Effector memory CD8-positive, alpha-beta T cell (primary cell): ENCODE measurements at places on chromosomes 7 and 10.

- no peak overlapping the region for H3K4me3 ChIP-seq
- H3K27me3 ChIP-seq: peaks cover 5% of the 10 kb centered on the region
- DNase-seq: no peak
- H3K4me1 ChIP-seq: peaks cover 3% of the 10 kb centered on the region
- peak overlapping the region; percentile 39 for H3K27ac ChIP-seq
Observed at GRCh38 chr10:49053053-49053997, 62.0 kb downstream of the VSTM4 start.

DNA sequence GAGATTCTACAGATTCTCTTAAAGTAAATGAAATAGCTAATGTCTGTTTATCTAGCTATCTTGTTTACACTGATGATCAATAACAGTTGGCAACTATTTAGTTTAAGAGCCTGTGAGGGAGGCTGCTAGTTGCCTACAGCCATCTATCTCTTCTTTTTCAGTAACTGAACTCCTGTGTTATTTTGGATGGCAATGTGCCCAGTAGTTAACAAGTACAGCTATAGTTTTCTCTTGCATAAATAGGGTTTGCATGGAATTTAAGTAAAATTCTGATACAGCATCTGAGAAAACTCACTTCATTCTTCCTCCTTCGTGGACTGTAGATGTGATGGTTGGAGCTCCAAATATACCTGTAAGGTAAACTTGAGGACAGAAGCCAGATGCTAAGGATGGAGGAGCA is 219.5 kb upstream of the POT1 start:
- DNase-seq: no peak
- no peak overlapping the region for H3K27ac ChIP-seq
- no peaks in the 10 kb centered on the region for H3K36me3 ChIP-seq
- no peak overlapping the region for H3K4me3 ChIP-seq

DNA sequence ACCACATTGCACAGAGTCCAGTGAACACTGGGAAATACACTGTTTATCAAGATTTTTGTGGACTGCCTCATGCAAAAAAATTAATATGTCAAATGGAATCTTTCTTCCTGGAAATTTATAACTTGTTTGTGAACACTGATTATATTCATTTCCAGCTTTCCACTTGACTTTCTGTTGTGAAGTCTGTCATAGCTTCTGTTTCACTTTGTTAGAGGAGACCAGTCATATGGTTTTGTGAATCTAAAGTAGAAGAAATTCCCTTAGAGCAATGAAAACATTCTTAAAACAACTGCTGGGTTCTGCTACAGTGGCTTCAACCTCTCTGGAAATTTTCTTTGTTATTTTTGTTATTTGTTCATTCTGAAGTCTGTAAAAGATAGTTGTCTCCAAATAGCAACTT is 349.5 kb upstream of the NFE2L3 start:
- H3K4me1 ChIP-seq: no peaks in the 10 kb centered on the region
- no peak for DNase-seq
- H3K27me3 ChIP-seq: peaks cover 30% of the 10 kb centered on the region

DNA sequence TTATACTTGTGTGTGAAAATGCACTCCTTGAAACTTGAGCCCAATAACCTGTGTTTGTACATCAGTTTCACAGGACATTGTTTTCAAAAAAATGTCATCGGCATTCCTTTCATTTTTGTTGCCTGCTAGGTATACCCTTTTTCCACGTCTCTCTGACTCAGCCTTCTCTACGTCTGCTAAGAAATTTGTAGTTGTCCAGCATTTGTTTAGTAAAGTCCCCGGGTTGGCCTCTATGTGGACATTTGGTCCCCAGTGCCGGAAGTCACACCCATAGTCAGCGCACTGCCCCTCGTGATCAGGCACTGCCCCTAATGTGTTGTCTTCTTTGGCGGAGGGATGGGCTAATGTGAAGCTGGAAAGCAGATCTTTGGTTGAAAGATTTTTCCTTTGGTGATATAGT is 222.3 kb downstream of the LRMDA start:
- no peak for DNase-seq
- no peaks in the 10 kb centered on the region for H3K4me1 ChIP-seq
- H3K4me3 ChIP-seq: no peak overlapping the region

DNA sequence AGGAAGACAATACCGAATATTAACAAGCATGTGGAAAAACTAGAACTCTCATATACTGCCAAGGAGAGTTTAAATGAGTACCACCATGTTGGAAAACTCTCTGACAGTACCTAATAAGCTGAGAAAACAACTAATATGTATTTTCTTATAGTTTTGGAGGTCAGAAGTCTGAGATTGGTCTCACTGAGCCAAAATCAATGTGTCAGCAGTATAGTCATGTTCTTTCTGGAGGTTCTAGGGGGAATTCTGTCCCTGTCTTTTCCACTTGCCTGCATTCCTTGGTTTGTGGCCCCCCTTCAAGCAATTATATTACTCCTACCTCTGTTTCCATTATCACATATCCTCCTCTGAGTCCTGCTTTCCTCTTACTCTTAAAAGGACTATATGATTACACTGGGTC is 144.6 kb downstream of the HBP1 start:
- no peak overlapping the region for H3K4me3 ChIP-seq
- peaks cover 5% of the 10 kb centered on the region for H3K4me1 ChIP-seq
- H3K36me3 ChIP-seq: peaks cover 9% of the 10 kb centered on the region
- DNase-seq: no peak
- H3K27ac ChIP-seq: no peak overlapping the region
